Activated CD4-positive, alpha-beta T cell treated with anti-CD3 and anti-CD28 coated beads for 36 hours (primary cell): ENCODE measurements at places on chromosomes 5 and 9.

- H3K4me1 ChIP-seq: no peaks in the 10 kb centered on the region
- DNase-seq: no peak
- no peak overlapping the region for H3K4me3 ChIP-seq
Measured at GRCh38 chr9:8643464-8643863, 843.9 kb upstream of the DMAC1 start.

DNA sequence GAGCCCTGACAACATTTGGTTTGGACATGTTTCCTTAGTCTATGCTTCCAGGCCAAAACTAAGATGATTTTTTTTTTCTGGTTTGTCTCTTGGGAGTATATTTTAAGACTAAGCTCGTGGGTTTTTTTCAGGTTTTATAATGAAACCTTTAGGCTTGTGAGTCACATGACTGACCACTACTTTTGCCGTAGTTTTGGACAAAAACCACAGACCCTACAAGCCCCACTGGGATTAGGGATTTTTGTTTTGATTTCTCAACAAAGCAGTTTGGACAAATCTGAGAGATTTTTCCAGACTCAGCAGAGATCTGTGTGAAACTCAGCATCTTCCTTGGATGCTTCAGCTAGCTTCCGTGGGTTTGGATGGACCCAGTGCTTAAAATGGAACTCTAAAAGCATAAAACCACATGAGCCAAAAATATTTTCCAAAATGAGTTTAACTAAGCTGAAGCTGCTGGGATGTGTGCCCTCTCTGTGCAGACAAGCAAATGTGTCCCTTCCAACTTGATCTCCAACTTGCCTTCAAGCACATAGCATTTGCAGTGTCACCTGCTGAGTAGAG, 70.3 kb upstream of the SMIM15 start:
- DNase-seq: no peak
- no peaks in the 10 kb centered on the region for H3K36me3 ChIP-seq
- no peak overlapping the region for H3K4me3 ChIP-seq
- no peak overlapping the region for H3K27ac ChIP-seq

DNA sequence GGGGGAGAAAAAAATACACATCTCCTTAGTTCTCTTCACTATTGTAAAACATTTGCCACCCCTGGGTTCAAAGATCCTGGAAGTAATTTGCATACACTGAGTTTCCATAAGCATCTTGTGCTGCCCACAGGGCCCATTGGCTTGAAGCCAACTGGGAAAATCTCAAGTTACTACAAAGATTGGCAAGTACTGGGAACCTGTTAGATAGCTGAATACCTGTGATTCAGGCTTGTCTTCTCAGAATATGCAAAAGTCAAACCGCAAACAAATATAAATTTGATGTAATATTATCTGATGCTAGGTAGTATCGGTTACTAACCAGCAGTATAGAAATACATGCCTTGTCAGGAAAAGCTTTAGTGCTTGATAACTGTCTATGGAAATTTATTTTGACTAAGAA, 156.9 kb upstream of the FST start:
- no peak overlapping the region for H3K4me3 ChIP-seq
- H3K27ac ChIP-seq: no peak overlapping the region
- peaks cover 3% of the 10 kb centered on the region for H3K27me3 ChIP-seq
- DNase-seq: no peak

DNA sequence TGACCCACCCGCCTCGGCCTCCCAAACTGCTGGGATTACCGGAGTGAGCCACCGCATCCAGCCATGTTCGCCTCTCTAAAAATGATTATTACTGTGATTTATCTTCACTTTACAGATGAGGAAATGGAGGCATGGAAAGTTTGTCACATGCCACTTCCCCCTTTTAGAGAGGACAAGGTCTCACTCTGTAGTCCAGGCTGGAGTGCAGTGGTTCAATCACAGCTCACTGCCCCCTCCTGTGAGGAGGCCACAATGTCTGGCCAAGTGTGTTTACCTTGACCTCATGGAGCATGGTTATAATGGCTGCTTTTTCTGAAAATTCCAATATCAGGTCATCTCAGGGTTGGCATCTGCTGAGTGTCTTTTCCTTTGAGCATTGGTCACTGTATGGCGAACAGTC, 6.7 kb downstream of the PRRT1B start:
- no peak for DNase-seq
- no peak overlapping the region for H3K27ac ChIP-seq
- H3K27me3 ChIP-seq: peaks cover 55% of the 10 kb centered on the region
- H3K4me1 ChIP-seq: peaks cover 7% of the 10 kb centered on the region

DNA sequence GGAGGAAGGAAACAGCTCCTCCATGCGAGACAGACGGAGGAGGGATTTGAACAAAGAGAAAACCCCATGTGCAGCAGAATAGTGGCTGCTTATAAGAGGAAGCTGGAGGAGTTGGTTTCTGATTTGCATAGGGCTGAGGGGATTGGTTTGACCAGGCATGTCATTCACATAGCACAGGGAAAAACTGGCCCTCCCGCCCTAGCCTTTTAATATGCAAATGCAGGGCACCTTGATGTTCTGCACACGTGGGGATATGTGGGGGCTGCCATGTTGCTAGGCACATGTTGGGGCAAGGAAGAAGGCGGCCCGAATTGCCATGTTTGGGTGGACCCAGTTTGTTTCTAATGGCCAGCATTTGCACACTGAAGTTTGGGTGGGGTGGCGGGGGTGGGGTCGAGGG, 42.2 kb downstream of the OSMR start:
- no peak overlapping the region for H3K4me3 ChIP-seq
- H3K27me3 ChIP-seq: peaks cover 22% of the 10 kb centered on the region
- DNase-seq: no peak
- no peaks in the 10 kb centered on the region for H3K4me1 ChIP-seq

DNA sequence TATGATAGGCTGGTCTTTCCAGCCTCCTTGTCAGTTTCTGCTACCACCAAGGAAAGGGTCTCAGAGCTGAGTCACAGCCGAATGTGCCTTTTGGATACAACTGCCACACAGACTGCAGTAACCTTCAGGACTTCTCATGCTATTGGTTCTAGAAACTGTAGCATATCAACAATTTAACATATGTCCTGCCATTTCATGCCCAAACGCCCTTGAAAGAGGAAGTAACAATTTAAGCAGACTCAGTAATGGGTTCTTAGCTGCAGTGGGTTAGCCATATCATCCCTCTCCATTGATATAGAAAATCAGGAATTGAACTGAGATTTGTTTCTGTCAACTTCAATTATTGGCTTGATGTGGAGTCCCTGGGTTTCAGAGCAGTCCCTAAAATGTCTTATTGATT, 4.1 kb upstream of the CLK4 start:
- H3K4me1 ChIP-seq: no peaks in the 10 kb centered on the region
- peaks cover 4% of the 10 kb centered on the region for H3K27me3 ChIP-seq
- no peak for DNase-seq
- no peak overlapping the region for H3K27ac ChIP-seq
- H3K36me3 ChIP-seq: peaks cover under 1% of the 10 kb centered on the region

DNA sequence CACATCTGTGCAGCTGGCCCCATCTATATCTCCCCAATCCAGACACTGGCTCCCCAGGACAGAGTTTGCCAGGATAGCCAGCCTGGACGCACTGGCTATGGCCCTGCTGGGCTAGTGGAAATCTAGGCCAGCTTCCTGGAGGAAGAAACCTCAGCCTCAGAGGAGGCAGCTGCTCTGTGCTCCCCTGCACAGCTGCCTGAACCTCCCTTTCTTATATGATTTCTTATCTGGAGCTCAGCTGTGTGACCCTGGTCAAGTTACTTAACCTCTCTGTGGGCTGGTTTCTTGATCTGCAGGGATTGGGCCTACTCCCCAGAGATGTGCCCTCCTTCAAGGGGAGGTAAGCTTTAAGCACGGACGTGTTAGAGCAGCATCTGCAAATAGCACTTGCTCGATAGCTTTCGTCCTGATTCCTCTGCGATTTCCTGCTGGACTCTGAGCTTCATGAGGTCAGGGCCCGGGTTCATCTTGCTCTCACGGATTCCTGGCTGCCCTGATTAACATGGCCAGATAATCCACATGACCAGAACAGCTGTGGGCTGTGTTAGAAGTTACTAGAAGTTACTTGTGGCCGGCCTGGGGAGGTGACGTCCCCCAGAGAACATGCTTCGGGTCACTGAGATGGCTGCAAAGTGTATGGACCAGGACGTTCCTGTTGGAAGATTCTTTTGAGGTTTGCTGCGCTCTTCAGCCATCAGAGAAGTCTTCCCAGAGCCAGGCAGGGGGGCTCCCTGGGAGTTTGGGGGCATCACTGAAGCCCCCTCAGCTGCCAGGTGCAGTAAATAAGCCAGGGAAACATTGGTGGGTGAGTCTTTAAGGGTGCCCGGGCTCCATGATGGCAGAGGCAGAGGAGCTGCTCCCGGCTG, 14.5 kb downstream of the C9orf50 start:
- no peaks in the 10 kb centered on the region for H3K36me3 ChIP-seq
- peaks cover 42% of the 10 kb centered on the region for H3K4me1 ChIP-seq
- H3K27ac ChIP-seq: no peak overlapping the region
- H3K4me3 ChIP-seq: no peak overlapping the region
- no peaks in the 10 kb centered on the region for H3K27me3 ChIP-seq
- no peak for DNase-seq

DNA sequence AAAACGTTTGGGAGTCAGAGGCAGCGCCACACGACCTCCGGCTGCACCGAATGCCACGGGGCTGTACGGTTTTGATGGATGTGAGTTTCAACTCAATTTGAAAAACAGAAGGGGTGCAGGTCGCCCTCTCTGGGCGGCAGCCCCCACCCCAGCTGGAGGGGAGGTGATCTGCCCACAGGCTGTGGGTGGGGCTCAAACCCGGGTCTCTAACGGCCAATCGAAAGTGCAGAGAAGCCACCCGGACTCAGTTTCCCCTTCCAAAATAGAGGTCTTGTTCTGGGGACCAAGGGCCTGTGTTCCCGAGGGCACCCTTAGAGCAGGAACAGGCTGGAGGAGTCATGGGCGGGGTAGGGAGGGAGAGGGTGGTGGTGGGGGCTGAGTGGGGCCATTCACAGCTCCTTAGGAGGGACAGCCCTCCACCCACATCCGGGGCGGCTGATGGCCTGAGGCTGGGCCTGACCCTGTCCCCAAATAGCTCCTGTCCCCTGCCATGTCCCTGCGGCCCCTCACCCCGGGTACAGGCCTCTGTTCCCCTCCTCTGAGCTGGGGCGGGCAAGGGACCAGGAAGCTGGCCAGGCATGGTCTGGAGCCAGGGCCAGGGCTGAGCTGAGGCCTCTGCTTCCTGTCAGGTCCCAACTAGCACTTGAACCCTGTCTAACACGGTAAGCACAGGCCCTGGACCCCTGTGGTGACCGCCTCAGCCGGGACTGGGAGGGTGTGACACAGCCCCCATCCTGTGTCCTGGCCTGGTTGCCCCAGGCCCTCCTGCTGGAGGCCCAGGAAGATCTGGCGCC, 22.6 kb upstream of the NOTCH1 start:
- H3K4me3 ChIP-seq: no peak overlapping the region
- no peaks in the 10 kb centered on the region for H3K36me3 ChIP-seq
- H3K4me1 ChIP-seq: no peaks in the 10 kb centered on the region
- H3K27ac ChIP-seq: no peak overlapping the region
- H3K27me3 ChIP-seq: no peaks in the 10 kb centered on the region

- no peaks in the 10 kb centered on the region for H3K4me1 ChIP-seq
- H3K27me3 ChIP-seq: no peaks in the 10 kb centered on the region
- no peak overlapping the region for H3K27ac ChIP-seq
Measured at GRCh38 chr9:12759761-12760160, 15.1 kb upstream of the LURAP1L start.

- H3K27me3 ChIP-seq: no peaks in the 10 kb centered on the region
- H3K4me1 ChIP-seq: no peaks in the 10 kb centered on the region
- no peak for DNase-seq
- H3K27ac ChIP-seq: no peak overlapping the region
Measured at GRCh38 chr5:125575171-125575890, 828.9 kb upstream of the ZNF608 start.

GRCh38 chr5:125194883-125195282, 448.4 kb upstream of the ZNF608 start:
- H3K27me3 ChIP-seq: no peaks in the 10 kb centered on the region
- no peaks in the 10 kb centered on the region for H3K4me1 ChIP-seq
- DNase-seq: no peak
- H3K27ac ChIP-seq: no peak overlapping the region
- no peaks in the 10 kb centered on the region for H3K36me3 ChIP-seq

GRCh38 chr9:72474676-72475075, 46.7 kb upstream of the TMC1 start:
- H3K4me3 ChIP-seq: no peak overlapping the region
- H3K27ac ChIP-seq: no peak overlapping the region
- no peak for DNase-seq
- peaks cover 48% of the 10 kb centered on the region for H3K4me1 ChIP-seq

DNA sequence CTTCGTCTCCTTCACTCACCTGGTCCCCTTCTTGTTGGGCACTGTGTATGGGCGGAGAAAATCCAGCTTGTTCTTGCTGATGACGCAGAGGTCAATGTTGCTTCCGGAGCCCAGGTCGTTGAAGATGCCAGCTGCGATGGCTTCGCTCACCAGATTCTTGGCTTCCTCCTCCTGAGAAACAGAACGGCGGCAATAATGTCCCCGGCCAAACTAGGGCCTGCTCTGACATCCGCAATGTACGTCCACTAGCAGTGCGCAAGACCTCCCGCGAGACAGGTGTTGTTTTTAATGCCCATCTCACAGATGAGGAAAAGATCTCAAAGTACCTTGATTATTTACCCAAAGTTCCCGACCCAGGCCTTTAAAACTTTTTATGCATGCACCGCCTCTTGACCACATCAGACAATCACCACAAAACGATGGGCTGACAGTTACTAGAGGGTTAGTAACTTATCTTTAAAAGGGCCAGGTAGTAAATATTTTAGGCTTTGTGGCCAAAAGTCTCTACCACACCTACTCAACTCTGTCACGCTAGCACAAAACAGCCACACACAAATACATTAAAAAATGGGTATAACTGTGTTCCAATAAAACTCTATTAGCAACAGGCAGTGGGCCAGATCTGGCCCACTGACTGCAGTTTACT, 58.4 kb downstream of the PSMB7 start:
- H3K4me1 ChIP-seq: peaks cover 38% of the 10 kb centered on the region
- DNase-seq: no peak
- H3K4me3 ChIP-seq: no peak overlapping the region
- no peaks in the 10 kb centered on the region for H3K27me3 ChIP-seq
- H3K36me3 ChIP-seq: peaks cover 9% of the 10 kb centered on the region

- H3K27me3 ChIP-seq: no peaks in the 10 kb centered on the region
- peaks cover 13% of the 10 kb centered on the region for H3K36me3 ChIP-seq
- H3K4me3 ChIP-seq: no peak overlapping the region
- no peak for DNase-seq
- H3K4me1 ChIP-seq: peaks cover 19% of the 10 kb centered on the region
- H3K27ac ChIP-seq: no peak overlapping the region
Measured at GRCh38 chr5:143200781-143201398, 202.6 kb downstream of the NR3C1 start.
